ENCODE measurements at places on chromosomes 16 and 17.

- no peak for DNase-seq
Measured at GRCh38 chr17:66228887-66229782, at the start of gene APOH. APOH (minus strand) TSS chr17:66229415; CDS start chr17:66229379, 36 bp downstream.

- DNase-seq, result no peak
Measured at GRCh38 chr16:30382111-30382881, at the start of gene SEPTIN1. SEPTIN1 (minus strand) TSS chr16:30382561; CDS start chr16:30382542, 19 bp downstream.

- no peak for DNase-seq
Measured at GRCh38 chr17:66959641-66960375, 4.7 kb upstream of the CACNG4 start.

DNA sequence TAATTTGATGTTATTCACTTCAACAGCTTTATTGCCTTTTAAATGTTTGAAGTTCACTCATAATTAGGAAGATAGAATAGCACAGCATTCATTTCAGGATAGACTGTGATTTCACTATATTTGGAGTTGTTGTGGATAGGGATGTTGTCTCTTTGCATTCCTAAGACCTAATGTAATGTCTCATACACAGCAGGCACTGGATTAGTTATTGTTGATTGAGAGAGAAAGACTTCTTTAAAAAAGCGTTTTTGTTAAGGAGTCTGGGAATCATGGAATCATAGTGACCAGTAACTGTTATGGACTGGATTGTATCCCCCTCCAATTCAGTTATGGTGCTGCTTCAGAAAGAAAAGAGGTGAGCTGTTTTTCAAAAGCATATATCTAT lies 122.0 kb downstream of the USP22 start:
- no peak for DNase-seq

DNA sequence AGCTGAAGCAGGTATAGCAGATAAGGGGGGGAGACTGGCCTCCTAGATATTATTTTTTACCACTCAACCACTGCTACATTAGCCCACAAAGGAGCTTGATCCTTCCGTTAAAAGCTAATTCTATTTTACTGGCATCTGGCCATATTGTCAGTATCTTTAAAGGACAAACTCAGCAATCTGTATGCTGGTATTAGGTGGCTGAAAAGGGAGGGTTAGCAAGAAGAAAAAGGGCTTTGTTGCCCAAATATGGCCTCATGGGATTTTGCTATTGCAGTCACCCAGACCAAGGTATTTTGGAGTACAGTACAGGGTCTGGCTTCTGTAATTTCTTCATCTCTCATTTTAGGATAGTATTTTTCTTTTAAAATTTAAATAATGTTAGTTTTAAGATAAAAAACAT lies 14.4 kb downstream of the RFWD3 start:
- DNase-seq, result no peak

DNA sequence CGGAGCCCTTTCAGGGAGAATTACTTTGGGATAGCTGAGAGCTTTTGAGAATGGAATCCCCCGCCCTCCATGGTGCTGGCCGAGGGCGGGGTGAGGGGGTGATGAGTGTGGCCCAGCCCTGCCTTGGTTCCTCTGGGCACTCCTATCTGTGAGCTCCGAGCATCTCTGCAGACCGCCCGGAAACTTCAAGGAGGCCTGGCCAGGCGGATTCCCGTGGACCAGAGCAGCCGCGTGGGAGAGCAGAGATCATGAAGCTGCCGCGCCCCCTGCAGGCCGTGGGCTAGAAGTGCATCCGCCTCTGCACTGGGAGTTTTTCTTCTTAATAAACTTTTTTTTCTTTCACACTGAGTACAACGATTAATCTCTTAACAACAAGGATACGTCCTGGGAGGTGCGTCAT lies 392.9 kb upstream of the EEF2KMT start:
- DNase-seq, result no peak

DNA sequence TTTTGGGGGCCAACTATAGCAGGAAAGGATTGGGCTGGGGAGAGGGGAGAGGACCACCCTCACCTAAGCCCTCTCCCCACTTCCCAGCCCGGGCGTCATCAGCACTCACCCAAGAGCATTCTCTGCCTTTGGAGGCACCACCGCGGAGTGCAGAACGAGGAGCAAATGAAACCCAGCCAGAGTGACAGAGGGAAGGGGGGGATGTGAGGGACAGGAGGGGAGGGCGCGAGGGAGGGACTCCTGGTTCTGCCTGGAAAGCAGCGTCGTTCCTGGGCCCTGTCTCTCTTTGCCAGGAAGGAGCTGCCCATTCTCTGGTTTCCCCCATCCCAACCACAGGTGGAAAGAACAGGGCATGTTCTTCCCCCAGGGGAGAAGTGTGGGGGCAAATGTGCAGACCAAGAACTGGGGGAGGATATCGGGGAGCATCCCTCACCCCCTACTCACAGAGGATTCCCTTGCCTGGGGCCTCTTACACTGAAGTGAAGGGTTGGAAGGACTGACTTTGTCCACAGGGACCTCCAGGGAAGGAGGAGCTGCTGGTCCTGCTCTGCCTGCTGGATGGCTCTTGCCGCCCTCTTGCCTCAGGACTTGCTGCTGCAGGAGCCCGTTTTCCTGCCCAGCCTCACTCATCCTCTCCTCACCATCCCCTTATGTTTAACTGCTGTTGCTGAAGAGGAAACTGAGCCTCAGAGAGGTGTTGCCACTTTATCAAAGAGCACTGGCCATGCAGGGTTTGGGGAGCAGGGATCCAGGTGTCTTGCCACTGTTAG lies 3.5 kb upstream of the C17orf113 start:
- no peak for DNase-seq

DNA sequence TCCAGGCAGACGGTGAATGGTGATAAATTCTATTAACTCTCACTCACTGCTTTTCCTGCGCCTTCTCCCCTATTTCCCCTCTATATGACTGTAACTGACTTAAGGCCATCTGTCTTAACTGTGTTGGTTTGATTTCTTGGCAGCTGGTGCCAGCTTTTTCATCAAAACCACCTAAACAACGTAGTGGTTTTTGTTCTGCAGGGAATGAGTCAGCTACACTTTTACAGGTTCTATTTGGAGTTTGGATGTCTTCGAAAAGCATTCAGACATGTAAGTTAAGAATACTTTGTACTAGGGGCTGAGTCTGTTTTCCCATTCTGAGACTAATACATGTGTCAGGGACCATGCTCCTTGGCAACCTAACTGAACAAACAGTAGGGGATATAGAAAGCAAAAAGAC lies 8.5 kb downstream of the REXO5 start:
- DNase-seq, result no peak

DNA sequence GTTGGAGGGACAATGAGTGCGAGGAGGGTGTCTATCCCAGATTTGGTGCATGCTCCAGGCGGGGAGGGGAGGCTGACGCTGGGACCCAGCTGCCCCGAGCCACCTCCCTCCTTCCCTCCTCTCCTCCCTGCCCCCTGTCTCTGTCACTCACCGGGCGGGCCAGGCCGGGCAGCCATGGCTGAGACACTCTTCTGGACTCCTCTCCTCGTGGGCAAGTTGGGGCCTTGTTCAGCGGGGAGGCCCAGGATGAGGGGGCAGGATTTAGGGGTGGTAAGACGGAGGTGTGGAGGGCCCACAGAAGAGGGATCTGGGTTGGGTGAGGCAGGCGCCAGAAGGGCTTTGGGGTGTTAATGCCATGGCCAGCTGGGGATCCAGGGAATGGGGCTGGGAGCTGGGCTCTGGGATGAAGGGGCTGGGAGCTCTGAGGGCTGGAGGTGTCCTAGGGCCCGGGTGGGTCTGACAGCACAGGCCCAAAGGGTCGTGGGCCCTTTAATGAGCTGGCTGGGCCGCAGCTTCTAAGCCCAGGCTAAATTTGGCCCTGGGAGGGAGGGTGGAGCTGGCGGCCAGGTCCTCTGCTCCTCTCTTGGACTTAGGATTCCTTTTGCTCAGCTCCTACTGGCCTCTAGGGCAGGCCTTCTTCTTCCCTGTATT lies at the start of gene SGCA:
Gene SGCA (plus strand): TSS at position 139 of the 651 bp plus-strand sequence. CDS start 36 bp downstream, at position 175.
- no peak for DNase-seq

GRCh38 chr16:77775911-77776909 lies 12.2 kb upstream of the VAT1L start:
- peak; percentile 5 for DNase-seq

Measured in body of pancreas (tissue), 4 donors.